HS-5 (cell line): ENCODE measurements at places on chromosomes 7 and 10.

DNA sequence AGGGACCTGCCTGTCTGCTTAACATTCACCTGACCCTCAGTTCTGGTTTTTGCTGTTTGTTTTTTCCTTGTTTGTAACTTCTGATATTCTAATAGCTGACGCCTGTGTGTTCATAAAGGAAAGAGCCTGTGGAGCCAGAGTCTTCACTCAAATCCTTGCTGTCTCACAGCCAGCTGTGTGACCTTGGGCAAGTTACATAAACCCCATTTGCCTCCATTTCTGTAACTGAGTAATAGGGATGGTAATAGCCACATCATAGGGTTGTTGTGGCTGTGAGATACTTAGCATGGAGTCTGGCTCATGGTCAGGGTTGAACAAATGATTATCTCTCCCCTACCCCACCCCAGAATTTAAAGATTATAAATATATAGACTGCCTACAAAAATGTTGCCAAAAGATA lies 27.0 kb downstream of the WBP1L start:
- DNase-seq, result no peak

DNA sequence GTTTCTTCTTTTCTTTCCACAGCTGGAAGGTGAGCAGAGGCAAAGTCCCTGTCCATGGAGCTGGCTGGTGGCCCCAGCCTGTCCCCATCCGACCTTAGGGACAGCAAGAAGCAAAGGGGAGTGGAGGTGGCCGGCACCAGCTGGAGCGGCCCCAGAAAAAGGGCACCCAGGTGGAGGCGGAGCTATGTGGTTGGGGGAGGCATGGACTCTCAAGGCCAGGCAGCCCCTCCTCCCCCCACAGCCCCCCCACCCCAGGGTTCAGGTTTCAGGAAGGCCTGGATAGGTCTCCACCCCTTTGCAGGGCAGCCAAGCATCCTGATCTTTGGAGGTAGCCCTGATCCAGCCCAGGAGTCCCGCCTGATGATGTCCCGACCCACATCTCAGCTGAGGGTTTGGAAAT lies at the start of gene SSC4D:
TSS of gene SSC4D (minus strand) at position 161 of the 400 bp plus-strand sequence. CDS start 5,258 bp downstream, outside the sequence.
- DNase-seq, result no peak

DNA sequence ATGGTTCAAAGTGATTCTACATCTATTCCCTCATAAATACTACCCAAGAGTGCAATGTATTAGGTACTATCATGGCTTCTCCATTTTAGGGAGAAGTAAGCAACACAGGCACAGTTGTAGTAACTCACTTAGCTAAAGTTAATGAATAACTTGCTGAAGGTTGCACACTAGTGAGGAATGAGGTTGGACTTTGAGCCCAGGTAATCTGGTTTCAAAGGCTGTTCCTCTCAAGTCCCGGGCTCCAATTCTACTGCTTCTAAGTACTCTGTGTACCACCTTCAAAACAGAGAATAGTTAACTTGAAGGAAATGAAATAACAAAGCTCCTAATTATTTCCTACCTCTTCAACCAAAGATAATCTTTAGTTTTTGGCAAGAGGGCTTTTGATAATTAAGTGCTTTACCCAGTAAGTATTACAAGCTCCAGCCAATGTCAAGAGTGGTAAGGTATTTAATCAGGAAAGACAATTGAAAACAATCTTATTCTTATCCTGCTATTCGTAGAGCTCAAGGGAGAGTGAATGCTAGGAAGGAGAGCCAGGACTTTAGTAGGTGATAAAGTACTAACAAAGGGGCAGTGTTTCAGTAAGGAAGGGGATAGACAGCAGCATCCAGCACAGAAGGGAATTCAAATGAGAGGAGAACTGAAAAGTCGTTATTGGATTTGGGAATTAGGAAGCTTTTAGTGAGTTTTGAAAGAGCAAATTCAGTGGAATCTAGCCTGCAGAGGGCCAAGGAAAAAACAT lies 158.2 kb upstream of the PTPRZ1 start:
- DNase-seq, result no peak

DNA sequence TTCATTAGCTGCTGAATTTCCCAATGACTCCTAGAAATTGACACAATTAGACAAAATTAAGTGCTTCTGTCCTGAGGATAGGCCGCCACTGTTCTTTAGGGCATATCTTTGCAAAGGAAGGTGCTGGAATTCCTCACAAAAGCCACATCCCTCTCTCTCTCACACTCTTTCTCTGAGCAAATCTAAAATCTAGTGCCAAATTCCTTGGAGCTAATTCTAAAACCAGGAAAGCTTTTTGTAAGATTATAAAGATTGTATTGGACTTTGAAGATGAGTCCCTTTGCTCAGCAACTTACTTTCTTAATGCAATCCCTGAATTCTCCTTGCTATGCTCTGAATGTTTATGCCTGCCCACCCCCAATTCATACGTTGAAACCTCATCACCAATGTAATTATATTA lies 288.9 kb downstream of the KCNMA1 start:
- no peak for DNase-seq

GRCh38 chr7:138001529-138002095 lies at the start of gene CREB3L2:
Gene CREB3L2 (minus strand): TSS chr7:138002086. CDS start chr7:138001705, 381 bp downstream.
- DNase-seq, result no peak

DNA sequence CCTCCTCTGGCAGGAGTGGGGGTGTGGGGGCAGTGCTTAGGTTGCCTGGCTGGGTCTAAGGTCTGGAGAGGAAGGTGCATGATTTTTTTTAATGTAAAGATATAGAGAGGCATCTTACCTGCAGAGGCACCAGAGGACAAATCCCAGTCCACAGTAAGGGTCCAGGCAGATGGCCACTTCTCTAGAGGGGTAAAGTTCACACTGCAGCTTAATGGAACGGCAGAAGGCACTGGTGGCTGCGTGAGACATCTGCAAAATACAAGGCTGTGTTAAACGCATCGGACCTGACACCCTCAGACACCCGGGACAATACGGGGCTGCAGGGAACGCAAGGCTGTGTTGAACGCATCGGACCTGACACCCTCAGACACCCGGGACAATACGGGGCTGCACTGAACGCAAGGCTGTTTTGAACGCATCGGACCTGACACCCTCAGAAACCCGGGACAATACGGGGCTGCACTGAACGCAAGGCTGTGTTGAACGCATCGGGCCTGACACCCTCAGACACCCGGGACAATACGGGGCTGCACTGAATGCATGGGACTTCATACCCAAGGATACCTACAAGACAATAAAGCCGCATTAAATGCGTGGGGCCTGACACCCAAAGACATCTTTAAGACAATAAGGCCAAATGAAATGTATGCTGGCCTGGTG lies 206.0 kb downstream of the ZMYND11 start:
- no peak for DNase-seq

- DNase-seq, result no peak
These were observed 35.6 kb upstream of the GRB10 start for GRCh38 chr7:50818324-50818723.

DNA sequence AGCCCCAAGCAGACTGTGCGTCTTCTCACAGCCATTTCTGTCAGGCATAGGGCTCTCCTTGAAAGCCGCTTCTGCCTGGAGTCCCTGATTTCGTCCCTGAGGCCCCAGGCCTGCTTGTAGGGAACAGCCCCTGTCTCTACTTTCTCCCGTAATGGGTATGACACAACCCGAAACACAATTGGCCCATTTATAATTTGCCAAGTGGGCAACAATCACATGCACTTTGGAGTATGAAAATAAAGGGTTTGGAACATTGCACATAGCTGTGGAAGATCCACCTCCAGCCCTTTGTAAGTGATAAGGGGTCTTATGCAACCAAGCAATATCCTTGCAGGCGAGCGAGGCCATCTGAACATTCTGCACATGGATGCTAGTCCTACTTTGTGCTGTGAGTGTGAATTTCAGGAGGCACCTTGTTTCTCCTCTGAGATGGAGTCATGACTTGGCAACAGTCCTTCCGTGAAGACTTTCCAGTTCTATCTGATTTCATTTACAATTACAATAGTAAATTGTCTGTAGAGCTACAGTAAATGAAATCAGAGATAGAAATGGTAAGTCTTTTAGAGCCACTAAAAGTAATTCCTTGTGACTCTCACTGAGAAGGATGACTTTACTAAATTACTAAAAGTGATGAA lies 141.5 kb downstream of the CUBN start:
- no peak for DNase-seq

GRCh38 chr7:128119036-128119435 lies 87.8 kb upstream of the LRRC4 start:
- no peak for DNase-seq

GRCh38 chr7:50212666-50213621 lies 91.6 kb upstream of the IKZF1 start:
- DNase-seq, result no peak

- no peak for DNase-seq
These were observed 33.1 kb downstream of the CHST12 start for GRCh38 chr7:2436341-2437104.

DNA sequence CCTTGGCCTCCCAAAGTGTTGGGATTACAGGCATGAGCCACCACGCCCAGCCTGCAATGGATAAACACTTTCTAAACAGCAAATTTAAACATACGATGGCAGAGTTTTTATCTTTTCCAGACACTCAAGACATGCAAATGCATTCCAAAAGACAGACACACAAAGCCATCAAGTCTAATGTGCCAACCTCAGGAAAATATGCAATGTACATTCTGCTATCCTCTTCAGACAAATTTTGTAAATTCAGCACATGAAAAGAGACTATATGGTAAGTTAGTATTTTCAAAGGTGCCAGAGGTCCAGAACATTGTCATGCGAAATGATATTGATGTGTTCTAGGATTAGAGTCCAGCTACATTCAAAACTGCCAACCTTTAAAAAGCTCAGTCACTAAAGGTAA lies 19.8 kb downstream of the HACD1 start:
- no peak for DNase-seq

GRCh38 chr7:74178632-74179031 lies 4.5 kb downstream of the EIF4H start:
- DNase-seq, result no peak

- no peak for DNase-seq
These were observed 110.7 kb downstream of the INHBA start for GRCh38 chr7:41592236-41592635.

DNA sequence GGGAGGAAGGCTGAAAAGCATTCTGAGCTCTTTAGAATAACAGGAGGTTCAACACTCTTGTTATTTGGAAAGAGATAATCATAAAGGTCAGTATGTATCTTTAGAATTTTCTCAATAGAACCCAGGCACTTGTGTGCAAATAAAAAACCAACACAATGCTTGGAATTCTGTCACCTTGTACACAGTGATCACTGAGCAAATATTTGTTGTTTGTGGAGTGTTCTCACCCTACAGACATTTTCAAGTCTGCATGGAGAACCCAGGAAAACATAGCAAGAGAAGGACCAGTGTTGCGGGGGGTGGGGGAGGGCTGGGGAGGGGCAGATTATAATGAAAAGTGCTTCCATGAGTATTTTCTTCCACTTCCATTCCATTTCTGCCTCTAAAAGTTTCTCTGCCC lies 87.4 kb downstream of the FAM107B start:
- no peak for DNase-seq

DNA sequence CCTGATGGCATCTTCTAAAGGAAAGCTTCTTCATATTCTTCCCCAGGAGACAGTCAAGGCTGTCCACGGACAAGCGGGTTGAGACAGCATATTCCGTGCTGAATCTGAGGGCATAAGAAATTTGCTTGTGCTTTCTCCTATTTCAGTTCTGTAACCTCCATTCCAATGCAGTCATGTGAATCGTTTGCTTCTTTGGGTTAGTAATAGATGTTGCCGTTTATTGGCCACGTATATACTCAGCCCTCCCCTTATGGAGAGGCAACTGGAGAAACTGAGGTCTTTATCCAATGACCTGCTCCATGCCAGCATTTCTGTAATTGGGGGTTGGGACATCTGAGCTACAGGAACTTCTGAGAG lies 38.9 kb downstream of the LYZL1 start:
- DNase-seq, result no peak

DNA sequence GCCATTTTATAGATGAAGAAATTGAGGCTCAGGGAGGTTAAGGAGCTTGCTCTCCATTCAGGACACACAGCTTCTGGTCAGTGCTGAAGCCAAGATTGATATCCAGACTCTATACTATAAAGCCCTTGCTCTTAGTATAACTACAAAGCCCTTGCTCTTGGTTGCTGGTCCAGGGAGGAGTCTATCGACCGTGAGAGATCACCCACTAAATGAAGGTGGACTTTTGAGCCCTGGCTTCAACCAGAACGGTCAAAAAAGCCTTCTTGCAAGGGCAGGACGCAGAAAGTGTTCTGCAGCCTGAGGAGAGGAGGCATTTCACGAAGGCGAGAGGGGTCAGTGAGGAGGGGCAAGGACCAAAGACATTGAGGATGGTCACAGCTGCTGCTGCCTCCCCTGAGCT lies 176.3 kb downstream of the CYP26A1 start:
- no peak for DNase-seq

DNA sequence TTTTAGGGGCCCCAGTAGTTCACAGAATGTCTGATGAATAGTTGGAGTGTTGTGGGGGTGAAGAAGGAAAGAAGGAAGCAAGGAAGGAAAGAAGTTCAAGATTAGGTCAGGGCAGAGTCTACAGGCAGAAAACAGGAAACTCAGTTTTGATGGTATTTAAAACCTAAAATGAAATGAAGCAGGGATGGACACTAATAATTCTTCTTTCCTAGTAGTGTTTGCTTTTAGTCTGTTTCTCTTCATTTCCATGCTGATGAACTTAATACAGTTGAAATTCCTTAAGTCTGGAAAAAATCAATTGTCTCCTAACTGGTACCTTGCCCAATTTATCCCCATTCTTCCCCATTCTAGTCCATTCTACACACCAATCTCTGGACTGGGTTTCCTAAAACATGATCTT lies 59.0 kb upstream of the GSAP start:
- DNase-seq, result no peak

- DNase-seq, result no peak
These were observed 9.4 kb downstream of the PRSS58 start for GRCh38 chr7:142248166-142249160.

- no peak for DNase-seq
These were observed 106.9 kb upstream of the GPR26 start for GRCh38 chr10:123559066-123559822.

DNA sequence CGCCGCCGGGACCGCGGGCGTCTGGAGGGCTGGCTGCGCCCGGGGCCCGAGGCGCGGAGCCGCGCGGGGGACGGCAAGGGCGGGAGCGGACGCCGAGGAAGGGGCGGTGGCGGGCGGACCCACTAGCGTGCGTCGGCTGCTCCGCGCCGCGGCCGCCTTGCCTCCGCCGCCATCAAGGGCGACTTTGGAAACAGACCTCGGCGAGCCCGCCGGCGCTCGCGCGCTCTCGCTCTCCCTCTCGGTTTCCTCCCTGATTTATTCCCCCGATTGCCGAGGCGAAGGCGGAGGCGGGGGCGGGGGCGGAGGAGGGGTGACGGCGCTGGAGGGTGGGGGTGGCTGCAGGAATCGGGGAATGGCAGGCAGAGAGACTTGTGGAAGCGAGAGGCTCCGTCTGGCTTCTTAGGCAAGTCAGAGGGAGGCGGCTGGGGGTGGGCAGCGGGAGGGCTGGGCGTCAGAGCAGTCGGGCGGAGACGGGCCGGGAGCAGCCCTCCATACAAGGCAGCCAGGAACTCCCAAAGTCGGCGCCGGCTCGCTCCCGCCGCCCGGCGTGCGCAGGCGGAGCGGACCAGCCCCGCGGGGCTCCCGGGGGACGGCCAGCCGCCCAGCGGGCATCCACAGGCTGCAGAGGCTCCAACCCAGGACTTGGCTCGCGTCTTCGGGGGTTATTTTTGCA lies at the start of gene CACNA2D1:
TSS of gene CACNA2D1 (minus strand) at position 231 of the 673 bp plus-strand sequence.
- DNase-seq, result no peak

- no peak for DNase-seq
These were observed 1021.9 kb upstream of the AUTS2 start for GRCh38 chr7:68576366-68576765.
